Upper lobe of right lung (tissue), 1 donor: ENCODE measurements at places on chromosomes 4 and X.

DNA sequence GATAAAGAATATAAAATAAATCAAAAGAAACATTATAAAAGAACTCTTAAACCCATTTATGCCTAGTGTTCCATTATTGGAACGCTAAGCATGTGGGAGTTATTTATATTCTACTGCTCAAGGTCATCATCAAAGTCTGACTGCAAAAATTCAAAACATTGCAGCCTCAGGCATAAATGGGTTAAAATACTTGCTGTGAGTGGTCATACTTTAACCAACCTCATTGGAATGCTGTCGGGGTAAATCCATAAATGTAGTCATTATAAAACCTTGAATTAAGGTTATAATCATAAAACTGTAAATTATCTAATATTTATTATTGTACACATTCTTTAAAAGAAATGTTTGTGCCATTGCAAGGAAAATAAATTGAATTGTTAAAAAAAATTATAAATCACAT is 55.0 kb downstream of the RPS6KA6 start:
- no peak for DNase-seq

DNA sequence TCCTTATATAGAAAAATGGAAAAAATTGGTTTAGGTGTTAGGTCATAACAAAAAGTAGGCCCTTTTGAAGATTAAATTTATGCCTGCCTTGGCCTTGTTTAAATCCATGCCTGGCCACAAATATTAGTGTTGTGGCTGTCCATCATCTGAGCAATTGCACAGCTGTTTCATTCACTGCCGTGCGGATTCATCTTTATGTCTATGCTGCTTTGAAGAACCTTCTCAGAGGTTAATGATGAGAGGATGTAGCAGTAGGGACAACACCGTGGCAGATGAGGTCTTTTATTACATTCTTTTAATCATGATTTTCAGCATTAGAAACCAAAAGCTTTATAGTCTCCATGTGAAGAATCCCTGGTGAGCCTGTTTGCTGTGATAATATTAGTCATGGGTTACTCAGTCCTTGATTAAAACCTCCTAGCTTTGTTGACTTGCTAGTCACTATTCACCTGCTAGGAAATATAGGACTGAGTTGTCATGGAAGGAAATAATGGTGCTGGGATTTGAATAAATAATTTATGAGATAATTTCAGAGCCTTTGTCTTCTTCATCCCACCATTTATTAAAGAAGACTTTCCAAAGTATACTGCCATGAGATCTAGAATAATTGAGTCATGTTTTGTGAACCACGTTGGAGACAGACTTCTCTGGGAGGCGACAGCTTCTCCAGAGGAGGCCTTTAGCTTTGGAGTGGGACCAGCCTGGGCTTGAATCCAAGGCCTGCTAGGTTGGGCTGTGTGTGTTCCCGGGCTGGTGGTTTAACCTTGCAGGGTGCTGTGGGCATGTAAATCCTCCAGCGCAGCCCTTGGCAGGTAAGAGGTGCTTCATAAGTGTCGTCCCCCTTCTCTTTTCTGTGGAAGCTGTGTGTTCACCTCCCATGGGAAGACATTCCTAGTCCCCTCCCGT is 53.5 kb downstream of the PTTG2 start:
- no peak for DNase-seq

DNA sequence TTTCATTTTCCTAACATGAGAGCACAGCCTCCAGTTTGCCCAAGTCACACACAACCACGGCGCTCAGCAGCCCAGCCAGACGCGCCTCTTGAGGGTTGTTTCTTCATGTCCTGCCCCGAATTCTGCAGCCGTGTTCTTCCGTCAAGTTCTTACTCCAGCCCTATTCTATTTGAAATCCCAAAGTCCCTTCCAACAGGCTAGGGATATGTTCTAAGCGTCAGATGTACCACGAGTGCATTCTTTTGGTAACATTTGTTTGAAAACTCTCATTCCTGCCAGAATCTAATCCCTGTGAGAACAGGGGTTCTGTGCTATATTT is 23.1 kb downstream of the ACSL1 start:
- no peak for DNase-seq

DNA sequence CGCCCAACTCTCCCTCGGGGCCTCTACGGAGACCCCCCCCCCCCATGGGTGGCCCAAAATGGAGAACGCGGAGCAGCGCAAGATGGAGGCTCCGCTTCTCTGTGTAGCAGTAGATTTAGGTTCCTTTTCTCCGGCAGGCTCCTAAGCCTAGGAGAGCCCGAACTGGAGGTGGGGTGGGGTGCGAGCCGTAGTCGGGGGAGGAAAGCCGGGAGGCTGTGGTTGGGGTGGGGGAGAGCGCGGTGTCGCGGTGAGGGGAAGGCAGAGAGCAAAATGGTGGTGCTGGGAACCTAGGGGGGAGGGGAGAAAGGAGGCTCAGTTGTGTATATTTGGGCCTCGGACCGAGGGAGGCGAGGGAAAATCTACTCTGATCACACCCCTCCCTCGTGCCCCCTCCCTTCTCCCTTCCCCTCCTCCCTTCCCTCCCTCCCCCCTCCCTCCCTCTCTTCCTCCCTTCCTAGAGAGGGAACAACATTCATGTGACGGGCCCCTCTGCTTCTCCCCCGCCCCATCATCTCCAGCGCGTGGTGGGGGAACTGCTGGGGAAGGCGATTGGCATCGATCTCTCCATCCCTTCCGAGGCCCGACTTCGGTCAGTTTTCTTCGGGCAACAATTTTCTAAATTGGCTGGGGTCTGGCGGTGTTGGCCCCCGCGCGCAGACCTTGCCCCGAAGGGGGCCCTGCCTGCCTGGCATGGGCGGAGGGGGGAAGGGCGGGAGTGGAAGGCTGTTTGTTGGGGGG is at the start of gene STAG2:
Gene STAG2, plus strand, starts transcription at position 439 of the 738 bp plus-strand sequence. CDS start 60,922 bp downstream, outside the sequence.
- peak; percentile 76 for DNase-seq

DNA sequence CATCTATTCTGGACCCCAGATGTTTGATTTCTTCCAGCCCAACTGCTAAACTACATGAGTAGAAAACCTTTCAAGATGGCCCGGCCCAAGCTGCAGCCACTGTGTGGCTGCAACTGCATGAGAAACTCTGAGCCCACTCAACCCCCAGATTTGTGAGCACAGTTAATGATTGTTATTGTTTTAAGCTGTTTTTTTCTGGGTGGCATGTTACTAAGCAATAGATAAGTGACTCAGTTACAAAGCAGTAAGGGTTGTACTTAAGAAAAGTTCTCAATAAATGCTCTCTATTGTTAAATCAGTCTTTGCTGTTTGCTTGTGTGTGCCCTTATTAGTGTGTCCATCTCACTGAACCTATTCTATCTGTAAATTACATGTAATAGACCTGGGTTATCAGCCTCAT is 51.8 kb downstream of the GC start:
- DNase-seq = no peak

GRCh38 chrX:3576886-3577501 is 136.5 kb downstream of the PRKX start:
- DNase-seq = no peak

- DNase-seq = no peak
Observed at GRCh38 chrX:11540532-11541377, 125.0 kb downstream of the ARHGAP6 start.

- DNase-seq = peak; percentile 79
Observed at GRCh38 chr4:78057600-78058550, 752 bp downstream of the FRAS1 start.

- DNase-seq = no peak
Observed at GRCh38 chrX:19094654-19095053, 27.6 kb downstream of the ADGRG2 start.
